ENCODE measurements at places on chromosomes 1 and 21.

GRCh38 chr1:235990330-235990795 is 74.5 kb downstream of the NID1 start:
- no peak for DNase-seq

- DNase-seq = peak; percentile 38
Measured at GRCh38 chr1:21292984-21293536, 2.8 kb upstream of the ECE1 start.

DNA sequence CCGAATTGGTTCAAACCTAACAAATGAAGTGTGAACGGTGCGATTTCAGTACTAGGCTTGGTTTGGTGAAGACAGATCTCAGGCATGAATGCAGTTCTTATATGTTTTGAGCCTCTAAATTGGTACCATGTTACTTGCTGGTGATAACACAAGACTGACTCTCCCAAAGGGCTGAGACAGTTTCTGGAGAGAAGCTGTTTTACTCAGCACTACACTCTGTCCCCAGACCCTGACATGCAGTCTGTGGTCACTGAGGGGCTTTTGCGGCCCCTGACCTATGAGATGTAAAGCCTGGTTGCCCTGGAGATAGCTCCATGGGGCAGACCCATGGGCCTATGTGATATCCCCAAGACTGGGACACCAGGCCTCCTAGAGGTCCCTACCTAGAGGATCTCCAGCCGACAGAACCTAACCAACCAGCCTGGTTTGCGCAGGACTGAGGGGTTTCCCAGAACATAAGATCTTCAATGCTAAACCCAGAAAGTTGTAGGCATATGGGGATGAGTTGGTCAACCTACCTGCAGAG is 19.4 kb upstream of the FOXE3 start:
- DNase-seq = no peak

- no peak for DNase-seq
Measured at GRCh38 chr1:170932236-170932635, 3.1 kb upstream of the MROH9 start.

GRCh38 chr1:227742738-227743715 is 7.8 kb downstream of the SNAP47 start:
- no peak for DNase-seq

DNA sequence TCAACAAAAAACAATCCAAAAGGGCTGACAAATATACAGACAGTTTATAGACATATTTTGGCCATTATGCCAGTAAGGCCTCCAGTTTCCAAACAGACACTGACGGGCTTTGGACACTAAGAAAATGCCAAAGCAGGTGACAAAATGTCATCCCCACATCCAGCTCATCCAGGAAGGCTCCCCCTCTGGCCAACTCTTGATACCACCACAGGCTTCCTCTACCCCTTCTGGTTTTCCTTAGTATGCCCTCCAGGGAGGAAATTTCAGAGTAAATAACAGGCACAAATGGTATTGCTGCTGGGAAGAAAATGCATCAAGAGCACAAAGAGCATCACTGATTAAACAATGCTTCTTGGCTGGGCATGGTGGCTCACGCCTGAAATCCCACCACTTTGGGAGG is 225.3 kb downstream of the VAV3 start:
- DNase-seq = no peak

DNA sequence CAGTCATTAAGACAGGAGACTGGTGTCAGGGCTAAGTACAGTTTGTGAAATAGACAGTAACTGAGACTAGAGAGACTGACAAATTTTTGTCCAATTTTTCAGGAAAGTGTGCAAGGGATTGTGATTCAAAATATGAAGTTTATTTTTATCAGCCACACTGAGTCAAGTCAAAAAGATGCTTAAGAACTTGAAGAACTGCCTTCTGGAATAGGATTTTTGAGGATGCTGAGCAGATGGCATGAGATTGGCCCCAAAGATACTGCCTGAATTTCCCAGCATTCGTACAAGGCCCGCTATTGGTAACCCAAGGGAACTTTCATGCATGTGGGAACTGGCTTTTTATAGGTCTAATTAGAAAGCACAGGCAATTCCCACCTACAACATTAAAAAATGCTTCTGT is 610.0 kb downstream of the LMO4 start:
- no peak for DNase-seq

- DNase-seq = no peak
Measured at GRCh38 chr1:11658542-11658941, 3.9 kb downstream of the FBXO44 start.

GRCh38 chr1:193406901-193407300 is 220.5 kb upstream of the B3GALT2 start:
- DNase-seq = no peak

DNA sequence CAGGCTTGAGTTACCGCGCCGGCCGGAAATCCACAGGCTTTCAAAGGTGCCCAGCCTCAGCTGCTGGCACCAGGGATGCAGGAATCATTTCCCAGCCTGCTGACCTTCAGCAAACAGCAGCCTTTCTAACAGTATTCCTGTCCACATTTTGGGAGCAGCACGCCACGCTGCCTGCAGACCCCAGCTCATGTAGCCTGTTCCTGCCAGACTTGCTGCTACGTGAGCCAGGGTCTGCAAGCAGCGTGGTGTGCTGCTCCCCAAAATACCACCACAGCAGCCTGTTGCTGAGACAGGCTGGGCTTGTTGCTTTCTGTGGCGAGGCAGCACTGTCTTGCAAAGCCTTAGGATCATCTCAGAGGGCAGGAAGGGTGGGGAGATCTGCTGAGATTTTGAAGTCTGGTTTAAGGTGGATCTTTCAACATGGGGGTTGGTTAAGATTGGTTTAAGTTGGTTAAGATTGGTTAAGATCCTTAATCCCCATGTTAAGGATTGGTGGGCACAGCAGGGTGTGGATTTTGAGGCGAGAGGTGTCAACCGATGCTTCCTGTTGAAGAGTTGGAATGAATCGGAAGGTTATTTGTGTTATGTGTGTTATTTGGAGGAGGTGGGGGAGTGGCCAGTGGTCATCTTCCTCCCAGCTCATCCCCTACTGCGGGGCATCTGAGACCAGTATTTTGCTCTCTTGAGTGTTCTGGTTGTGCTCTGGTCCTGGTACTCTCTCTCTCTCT is 12.9 kb downstream of the FAAH start:
- DNase-seq = no peak

DNA sequence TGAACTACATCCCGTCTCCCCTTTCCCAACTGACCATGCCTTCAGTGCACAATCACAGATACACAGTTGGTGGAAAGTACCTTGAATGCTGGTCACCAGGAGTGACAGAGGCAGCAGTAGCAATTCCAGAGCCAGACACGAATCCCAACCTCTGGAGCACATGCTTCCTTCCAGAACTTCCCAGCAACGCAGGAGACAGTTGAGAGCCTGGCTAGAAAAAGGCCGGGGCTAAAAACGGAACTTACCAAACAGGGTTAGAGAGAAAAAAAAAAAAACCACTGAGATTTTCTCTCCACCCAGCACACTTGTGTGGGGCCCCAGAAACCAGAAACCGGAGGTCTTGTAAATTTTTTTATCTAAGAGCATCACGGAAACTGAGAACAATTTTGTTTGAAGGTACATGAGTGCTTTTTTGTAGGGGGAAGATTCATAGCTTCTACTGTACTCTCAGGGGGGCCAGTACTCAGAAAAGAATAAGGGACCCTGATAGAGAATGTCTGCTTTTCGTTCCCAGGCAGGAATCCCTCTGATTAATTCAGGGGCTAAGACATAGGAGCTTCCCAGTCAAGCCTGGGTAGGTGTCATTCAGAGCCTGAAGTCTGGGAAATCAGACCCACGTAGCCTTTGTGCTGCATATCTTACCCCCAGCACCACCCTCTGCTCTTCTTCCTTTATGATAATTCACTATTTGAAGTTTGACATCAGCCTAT is at the start of gene CD48:
Gene CD48, minus strand, starts transcription at position 221 of the 710 bp plus-strand sequence. Its CDS starts 59 bp downstream, at position 162.
- peak; percentile 30 for DNase-seq

- DNase-seq = no peak
Measured at GRCh38 chr1:238488401-238488800, 597.7 kb upstream of the ZP4 start.

DNA sequence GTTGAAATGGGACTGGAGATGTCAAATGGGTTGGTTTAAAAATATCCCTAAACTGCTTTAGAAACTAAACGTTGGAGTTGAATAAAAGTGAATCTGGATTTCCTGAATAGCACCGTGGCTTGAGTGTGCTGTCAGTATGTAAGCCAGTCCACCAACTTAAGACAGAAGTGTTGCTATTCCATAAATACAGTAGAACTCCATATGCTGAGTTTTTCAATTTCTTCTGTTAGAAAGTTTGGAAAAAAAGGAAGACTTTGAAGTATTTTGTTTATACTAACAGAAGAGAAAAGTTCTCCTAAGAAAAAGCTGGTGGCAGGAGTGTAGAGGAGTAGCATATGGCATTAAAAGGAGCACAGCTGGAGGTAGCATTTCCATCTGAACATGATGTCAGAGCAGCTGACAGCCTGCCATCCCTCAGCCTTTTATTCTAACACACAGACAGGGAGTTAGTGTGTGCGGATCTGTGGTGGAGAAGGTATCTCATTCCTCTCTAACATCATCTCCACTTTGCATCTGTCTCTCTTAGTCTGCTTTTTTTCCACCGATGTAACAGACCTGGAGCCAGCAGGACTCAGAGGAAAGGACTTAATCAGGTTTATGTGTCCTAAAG is at the start of gene ZBTB18:
Gene ZBTB18, plus strand, starts transcription at position 449 of the 610 bp plus-strand sequence. Its CDS starts 149 bp downstream, at position 598.
- no peak for DNase-seq

- DNase-seq = no peak
Measured at GRCh38 chr1:194114288-194114687, 927.9 kb upstream of the B3GALT2 start.

GRCh38 chr1:117215733-117216462 is 5.2 kb upstream of the VTCN1 start:
- no peak for DNase-seq

DNA sequence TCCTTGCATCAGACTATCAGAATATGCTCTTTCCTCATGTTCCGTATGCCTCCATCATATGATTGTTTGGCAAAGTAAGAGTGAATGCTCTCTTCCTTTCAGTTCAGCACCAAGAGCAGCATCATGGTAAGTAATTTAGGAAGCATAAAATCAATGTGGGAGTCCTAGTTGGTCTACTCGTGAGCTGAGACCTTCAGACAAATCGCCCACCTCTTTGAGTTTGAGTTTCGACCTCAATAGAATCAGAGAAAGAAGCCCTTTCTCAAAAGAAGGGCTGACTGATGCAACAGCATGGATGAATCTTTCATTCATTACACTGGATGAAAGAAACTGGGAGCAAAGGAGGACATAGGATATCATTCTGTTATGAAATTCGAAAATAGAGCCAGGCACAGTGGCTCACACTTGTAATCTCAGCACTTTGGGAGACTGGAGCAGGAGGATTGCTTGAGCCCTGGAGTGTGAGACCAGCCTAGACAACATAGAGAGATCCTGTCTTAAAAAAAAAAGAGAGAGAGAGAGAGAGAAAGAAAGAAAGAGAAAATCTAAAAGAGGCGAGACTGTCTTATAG is 112.5 kb downstream of the ZC3H11B start:
- no peak for DNase-seq

Measured in T-helper 9 cell (primary cell).